Muscle of arm (tissue), 14 donors: ENCODE measurements at places on chromosomes 11 and 22.

- DNase-seq = peak; percentile 20
Observed at GRCh38 chr11:5004424-5005274, 10.0 kb downstream of the OR51L1 start.

GRCh38 chr11:59990421-59990820, 26.6 kb upstream of the OOSP4B start:
- no peak for DNase-seq

DNA sequence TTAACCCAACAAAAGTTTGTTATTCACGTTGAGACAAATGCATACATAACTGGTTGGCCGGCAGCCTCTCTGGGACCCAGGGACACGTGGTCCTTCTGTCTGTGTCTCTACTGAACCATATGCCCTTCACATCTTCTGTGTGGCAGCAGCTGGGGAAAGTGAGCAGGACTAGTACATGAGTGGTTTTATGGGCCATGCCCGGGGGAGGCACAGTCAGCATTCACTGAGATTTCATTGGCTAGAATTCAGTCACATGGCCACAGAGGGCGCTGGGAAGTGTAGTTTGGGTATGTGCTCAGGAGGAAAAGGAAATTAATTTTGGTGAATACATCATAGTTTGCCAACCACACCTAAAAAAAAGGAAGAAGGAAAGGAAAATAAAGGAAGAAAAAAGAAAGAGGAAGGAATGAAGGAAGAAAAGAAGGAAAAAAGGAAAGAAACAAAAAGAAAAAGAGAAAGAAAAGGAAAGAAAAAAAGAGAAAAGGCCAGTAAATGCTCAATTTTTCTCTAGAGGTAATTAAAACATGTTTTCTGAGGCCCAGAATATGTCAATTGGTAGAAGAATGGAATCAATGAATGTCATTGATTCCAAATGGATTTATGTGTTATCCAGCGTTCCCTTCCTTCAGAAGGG, 55.9 kb upstream of the KIRREL3 start:
- DNase-seq = no peak

GRCh38 chr11:113082341-113082955, 121.2 kb downstream of the NCAM1 start:
- DNase-seq = no peak

DNA sequence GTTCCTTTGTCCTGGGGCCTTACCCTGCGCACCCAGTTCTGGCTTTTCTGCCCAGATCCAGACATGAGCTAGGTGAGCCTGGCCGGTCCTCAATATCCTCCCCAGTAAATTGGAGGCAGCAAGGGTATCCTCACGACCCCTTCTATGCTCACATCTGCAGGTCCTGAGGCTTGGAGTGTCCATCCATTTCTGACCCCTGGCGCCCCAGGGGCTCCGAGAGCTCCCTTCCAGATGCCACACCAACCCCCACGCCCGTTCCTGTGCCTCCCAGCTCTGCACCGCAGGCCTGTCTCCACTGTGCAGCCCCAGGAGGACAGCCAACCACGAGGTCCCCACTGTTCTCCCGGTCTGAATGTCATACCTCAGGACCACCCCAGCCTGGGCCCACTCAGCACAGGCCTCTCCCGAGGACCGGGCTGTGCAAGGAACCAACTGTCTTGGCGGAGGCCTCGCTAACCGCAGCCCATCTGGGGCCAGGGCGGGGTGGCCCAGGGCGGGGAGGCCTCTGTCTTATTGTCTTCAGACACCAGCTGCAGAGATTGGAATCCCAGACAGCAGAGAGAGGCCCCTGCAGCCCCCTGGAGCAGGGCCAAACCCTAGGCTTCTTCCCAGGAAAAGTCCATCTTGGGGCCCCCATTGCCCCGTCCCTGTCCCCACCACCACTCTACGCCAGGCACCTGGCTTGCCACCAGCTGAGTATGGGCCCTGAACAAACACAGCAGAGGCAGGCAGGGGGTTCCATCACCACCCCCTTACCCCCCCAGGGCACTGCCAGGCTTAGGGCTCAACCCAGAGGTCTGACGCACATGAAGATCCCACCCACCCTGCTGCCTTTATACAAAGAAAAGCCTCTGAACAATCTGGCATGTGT, 39.3 kb downstream of the ALX4 start:
- DNase-seq = no peak

DNA sequence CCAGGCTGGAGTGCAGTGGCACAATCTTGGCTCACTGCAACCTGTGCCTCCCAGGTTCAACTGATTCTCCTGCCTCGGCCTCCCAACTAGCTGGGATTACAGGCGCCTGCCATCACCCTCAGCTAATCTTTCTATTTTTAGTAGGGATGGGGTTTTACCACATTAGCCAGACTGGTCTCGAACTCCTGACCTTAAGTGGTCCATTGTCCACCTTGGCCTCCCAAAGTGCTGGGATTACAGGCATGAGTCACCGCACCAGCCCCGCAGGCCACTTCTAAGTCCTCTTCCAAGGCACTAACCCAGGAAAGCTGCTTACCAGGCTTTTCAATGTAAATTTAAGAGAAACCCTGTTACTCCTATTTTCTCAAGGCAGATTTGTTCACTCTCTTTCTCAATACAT, 50.4 kb downstream of the DENND5A start:
- DNase-seq = no peak

DNA sequence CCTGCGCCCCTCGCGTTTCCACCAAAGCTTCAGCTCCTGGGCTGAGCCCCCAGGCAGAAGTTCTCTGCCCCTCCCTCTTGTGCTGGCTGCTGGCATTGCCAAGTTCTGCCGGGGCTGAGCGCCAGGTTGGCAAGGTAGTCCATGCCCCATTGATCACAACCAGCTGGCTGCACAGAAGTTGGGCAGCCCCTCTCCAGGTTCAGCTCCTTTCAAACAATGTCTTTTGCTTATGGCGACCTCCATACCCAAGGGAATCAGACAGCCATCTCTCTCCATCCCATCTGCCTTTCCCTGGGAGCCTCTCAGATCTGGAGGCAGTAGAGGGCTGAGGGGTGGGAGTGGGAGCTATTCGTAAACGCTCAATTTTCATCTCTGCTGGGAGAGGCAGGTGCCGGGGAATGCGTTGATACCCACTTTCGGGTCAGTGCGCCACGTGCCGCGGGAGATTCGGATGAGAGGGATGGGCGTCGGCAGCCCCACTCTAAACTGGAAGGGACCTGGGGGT, 1.5 kb downstream of the ADAMTS8 start:
- no peak for DNase-seq

GRCh38 chr11:44398266-44399030, 88.5 kb upstream of the ALX4 start:
- no peak for DNase-seq
